ENCODE measurements at places on chromosomes 5 and 9.

GRCh38 chr5:109829331-109829730, 139.6 kb downstream of the MAN2A1 start:
- no peak for DNase-seq

GRCh38 chr5:149363358-149363757, 5.5 kb downstream of the PCYOX1L start:
- no peak for DNase-seq

DNA sequence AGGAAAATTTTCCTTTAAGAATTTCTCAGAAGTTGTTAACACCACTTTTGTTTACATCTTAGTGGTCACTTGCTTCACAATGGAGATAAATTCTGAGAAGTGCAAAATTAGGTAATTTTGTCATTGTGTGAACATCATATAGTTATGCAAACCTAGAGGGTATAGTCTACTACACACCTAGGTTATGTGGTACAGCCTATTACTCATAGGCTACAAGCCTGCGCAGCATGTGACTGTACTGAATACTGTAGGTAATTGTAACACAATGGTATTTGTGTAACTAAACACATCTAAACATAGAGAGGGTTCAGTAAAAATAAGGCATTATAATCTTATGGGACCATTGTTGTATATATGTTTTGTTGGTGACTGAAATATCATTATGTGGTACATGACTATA, 388.7 kb upstream of the POU5F2 start:
- no peak for DNase-seq

- DNase-seq = no peak
Measured at GRCh38 chr5:79416499-79416898, 97.4 kb downstream of the HOMER1 start.

DNA sequence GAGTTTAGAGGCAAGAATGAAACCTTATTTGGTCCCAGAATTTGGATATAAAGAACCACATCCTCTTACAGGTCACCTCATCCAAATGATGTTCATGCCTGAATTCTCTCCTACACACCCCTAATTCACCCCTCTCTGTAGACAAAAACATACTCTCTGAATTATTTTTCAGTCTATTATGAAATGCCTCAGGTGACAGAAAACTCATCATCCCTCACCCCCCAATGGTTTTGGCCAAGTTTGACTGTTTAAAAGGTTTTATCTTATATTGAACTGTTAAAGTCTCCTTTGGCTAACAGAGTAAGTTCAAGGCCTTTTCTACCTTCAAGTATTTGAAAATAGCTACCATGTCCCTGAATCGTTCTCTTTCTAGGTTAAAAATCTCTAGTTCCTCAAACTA, 2.3 kb upstream of the CD180 start:
- no peak for DNase-seq

DNA sequence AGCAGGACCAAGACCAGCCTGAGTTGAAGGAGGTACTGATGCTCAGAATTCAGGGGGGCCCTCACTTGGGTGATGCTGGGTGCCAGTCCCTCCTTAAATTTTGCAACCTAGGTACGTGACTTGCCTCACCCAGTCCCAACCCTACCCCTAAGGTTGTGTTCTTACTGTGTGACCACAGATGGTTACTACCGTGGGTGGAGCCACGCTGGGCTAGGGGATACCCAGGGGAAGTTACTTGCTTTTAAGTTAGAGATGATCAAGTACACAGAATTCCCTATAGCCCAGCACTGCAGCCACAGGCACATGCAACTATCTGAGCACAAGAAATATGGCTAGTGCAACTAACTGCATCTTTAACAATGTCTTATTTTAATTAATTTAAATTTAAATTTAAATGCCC, 32.9 kb downstream of the NXNL2 start:
- DNase-seq = no peak

DNA sequence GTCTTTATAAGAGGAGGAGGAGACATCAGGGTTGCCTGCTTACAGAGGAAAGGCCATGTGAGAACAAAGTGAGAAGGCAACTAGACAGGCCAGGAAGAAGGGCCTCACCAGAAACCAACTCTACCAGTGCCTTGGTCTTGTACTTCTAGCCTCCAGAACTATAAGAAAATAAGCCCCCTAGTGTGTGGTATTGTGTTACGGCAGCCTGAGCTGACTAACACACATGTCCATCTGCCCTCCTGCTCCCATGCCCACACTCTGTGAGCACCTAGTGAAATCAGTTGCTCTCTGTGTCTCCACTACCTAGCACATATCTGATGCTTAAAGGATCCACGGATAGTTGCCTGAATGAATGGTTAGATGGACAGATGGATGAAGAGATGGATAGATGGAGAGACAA, 6.9 kb downstream of the AK3 start:
- DNase-seq = no peak

- DNase-seq = peak; percentile 9
Measured at GRCh38 chr5:142110046-142110531, 1.5 kb downstream of the NDFIP1 start.

DNA sequence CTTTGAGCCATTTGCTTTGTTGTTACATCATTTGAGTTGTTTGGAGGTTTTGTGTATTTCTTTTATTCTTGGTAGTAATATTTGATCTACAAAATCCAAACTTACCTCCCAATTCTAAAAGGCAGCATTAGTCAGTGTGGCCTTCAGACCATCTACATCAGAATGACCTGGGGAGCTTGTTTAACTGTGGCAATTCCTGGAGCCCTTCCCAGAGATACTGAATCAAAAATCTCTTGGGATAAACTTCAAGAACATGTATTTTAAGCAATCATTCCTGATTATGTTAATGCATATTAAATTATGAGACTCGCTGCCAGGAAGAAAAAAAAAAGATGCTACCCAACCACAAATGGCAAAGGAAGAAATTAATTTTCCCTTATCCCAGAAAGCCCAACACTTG, 268.9 kb upstream of the PDE4D start:
- no peak for DNase-seq

- DNase-seq = no peak
Measured at GRCh38 chr5:74055486-74056106, 429.6 kb downstream of the ARHGEF28 start.

- no peak for DNase-seq
Measured at GRCh38 chr5:157547941-157548512, 27.5 kb downstream of the ADAM19 start.

DNA sequence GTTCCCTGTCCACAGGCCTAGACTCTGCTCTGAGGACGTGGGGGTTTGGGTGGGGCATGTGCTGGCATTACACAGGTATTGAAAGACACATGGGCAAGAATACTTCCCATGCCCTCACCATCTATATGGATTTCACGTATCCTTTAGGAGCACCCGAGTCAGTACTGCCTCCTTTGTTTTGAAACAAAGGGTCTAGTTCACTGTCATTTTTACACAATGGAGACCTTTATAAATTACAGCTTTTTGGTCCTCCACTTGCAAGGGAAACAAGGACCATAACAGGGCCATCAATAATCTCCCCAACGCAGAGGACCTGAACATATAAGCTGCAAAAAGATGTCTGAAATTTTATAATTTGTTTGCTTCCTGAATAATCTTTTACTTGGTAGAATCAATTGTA, 24.9 kb upstream of the CRHBP start:
- DNase-seq = no peak

DNA sequence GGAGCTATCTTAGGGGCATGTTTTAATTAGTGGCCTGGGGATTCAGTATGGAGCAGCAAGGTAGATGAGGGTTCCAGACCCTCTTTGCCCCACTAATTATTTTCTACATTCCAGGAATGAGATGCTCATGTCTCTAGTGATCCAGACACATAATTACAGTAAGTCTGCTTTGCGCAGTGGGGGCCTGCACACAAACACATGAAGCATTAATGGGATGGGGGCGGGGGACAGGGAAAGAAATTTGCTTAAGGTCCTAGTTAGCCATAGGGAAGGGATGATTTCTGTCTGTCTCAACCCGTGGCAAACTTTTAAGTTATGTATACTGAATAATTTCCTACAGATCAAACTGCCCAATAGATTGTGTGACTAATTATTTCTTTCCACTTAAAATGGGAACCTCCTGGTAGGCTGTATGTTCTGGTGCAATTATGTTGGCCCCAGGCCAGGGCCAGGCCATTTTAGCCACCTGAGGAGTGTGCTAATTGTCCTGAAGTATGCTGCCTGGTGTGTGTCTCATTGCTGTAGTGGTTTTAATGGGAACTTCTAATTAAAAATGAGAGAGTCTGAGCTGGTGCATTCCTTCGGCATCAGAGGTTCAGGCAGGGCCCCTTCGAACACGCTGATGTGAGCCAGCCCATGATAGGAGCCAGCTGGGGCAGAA, 134.4 kb downstream of the PTTG1 start:
- DNase-seq = no peak
